SHP77 treated with DMSO at 0.1 percent for 48 hours (cell line): ENCODE measurements at places on chromosomes 12 and 14.

DNA sequence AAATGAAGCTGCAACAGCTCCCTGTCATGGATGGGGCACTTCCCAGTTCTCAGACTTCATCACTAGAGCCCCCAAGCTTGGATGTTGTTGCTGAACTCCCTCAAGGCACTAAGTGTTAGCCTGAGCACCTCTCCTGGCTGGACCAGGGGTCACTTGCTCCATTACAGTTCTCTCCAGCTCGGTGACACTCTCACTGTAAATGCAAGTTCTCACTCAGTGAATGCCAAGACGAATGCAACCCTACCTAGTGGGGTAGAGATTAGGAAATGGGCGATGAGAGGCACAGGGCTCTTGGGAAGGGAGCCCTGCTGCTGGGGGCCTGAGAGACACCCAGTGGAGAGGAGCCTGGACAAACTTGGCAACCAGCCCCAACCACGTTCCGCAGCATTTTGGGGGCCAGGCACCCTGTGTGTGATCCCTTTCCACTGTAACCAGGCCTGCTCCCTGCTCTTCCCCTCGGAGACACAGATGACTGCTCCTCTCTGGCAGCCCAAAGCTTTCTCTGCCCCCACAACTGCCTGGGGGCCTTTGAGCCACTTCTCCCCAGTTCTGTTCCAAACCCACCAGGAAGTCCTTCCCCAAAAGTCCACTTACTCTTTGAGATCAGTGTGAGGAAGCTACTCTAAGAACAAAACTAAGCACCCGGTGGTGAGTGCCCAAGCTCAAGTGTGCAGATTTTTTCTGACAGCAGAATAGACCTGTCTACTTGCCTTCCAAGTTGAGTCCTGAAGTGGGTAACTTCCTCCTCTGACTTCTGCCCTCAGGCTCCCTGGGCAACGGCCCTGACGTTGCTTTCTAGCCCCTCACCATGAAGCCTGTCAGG is 8.0 kb upstream of the SELPLG start:
- DNase-seq = no peak

DNA sequence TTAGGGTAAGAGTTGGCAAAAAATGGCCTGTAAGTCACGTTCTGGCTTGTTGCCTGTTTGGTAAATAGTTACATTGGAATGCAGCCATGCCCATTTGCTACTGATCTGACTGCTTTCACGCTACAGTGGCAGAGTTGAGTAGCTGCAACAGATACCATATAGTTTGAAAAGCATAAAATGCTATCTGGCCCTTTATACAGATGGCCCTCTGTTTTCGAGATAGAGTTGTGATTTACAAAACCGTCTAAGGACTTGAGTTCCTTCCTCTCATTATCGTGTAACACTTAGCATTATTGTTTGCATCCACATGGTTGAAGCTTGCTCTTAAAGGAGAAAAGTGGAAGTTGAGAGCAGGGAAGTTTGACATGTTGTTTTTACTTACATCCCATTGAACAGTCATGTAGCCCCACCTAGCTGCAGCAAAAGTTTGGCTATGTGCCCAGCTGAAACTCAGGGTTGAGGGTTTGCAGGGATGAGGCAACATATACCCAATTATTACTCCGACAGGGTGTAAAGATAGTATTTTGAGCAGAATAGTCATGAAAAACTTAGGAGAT is 11.3 kb upstream of the SCFD1 start:
- DNase-seq = peak; percentile 88

GRCh38 chr14:39055786-39056474 is 47.1 kb downstream of the SEC23A start:
- no peak for DNase-seq

DNA sequence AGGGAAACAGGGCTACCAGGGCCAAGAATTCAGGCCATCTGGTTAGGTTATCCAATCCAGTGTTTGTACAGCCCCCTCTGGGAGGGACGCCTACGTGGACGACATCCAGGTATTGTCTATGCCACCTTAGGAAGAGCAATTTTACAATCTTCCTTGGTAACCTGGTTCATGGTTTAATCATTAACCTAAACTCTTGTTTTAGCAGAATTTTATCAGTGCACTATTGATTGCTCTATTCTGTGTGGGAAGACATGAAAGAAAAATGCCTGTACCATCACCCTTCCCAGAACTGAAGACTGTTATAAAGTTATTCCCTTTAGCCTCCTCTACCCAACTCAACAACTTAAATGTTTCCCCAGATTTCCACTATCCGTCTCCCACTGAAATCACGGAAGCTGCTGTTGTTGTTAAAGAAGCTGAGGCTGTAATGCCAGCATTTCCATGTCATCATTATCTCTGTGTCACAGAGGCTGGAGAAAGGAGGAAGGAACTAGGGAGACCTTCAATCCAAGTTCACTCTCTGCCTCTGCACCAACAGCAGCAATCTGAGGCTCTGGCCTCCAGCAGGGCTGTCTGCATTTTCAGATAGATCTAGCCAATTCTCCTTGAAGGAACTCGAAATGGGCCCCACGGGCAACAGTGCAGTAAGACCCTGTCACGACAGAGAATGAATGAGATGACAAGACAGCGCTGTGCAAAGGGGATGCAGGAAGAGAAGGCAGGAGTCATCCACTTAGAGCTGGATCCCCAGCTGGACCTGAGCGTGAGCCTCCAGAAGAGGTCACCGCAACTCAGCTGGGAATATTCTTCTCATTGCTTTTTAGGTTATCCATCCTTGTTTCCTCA is 183.4 kb upstream of the GZMB start:
- DNase-seq = no peak

- no peak for DNase-seq
Observed at GRCh38 chr12:65278576-65279368, at the start of gene MSRB3. Gene MSRB3 (plus strand): TSS chr12:65278683. CDS start chr12:65308580, 29,897 bp downstream.

DNA sequence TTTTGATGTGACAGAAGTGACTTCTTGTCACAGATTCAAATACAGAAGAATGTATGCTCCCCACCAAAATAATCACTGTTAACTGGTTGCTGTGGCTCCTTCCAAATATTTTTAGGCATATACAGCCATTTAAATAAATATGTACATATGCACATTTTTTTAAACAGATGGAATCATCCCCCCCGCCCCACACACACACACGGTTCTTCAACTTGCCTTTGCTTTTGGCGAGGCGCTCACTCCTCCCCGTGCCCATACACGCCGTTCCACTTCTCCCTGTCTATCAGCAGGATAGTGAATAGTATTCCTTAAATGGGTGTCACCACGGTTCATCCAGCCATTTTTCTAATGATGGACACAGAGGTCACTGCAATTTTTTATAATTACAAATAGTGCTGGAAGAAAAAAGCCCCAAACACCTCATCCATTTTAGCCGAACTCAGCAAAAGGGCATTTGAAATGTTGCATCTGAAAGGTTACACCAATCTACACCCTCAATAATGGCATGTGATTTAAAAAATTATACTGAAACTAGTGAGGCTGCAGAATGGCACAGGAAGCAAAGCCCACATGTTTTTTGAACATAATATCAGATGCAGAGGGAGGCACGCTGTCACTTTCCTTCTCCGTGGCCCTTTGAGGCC is 39.2 kb upstream of the MEG3 start:
- DNase-seq = no peak

GRCh38 chr12:56781726-56782125 is 18.6 kb downstream of the HSD17B6 start:
- no peak for DNase-seq

DNA sequence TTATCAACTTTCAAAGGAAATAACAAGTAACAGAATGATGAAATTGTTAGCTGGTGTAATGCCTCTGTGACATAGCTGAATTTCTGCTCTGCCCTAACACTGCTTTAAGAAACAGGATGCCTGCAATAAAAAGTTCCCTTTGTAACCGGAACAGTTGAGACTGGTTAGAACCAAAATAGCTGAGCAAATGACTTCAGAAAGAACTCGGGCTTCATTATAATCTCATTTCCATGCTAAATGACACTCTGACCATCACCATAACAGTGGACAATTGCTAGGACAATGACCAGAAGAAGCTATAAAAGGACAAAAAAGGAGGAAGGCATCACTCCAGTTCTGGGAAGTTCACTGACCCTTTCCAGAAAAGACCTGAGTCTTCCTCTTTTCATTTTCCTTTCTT is 23.5 kb upstream of the PYGL start:
- no peak for DNase-seq

GRCh38 chr12:132172619-132173018 is 28.4 kb downstream of the NOC4L start:
- DNase-seq = no peak

DNA sequence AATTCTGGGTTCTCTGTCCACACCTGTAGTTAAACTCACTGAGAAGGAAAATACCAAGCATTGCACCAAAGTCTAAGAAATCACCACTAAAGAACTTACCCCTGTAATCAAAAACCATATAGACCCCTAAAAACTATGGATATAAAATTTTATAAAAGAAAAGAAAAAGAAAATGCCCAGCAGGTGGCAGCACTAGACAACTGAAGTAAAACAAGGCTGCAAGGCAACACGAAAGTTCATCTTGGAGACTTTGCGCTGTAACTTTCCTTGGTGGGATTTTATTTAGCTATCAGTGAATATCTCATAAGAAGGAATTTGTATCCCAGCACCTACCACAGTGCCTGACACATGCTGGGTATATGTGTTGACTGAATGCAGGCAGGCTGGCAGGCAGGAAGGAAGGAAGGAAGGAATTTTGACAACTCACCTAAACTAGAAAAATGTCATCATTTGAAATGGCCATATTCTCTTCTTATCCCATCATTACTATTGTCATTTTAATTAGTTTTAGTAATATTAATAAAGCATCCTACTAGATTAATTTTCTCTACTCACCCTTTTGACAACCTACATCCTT is 68.2 kb upstream of the ETV6 start:
- DNase-seq = no peak

- DNase-seq = no peak
Observed at GRCh38 chr14:51516706-51517395, 134.9 kb upstream of the FRMD6 start.

- no peak for DNase-seq
Observed at GRCh38 chr12:53060721-53061276, 10.9 kb downstream of the TNS2 start.

DNA sequence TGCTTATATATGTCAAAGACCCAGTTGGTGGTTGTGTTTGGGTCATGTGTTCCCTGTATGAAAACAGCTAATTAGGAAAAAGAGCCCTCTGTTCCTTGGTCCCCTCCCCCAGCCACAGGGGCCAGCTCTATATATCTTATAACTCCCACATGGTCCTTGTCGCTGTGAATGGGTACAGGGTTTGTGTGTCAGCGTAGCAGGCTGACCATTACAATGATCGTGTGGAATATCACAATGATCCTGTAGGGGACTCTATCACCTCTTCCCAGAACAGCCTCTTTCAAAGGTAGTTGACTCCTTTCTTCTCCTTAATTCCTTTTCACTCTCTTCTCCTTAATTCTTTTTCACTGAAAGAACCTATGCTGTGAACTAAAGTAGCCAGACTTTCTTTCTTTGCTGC is 51.6 kb upstream of the RIC8B start:
- no peak for DNase-seq

DNA sequence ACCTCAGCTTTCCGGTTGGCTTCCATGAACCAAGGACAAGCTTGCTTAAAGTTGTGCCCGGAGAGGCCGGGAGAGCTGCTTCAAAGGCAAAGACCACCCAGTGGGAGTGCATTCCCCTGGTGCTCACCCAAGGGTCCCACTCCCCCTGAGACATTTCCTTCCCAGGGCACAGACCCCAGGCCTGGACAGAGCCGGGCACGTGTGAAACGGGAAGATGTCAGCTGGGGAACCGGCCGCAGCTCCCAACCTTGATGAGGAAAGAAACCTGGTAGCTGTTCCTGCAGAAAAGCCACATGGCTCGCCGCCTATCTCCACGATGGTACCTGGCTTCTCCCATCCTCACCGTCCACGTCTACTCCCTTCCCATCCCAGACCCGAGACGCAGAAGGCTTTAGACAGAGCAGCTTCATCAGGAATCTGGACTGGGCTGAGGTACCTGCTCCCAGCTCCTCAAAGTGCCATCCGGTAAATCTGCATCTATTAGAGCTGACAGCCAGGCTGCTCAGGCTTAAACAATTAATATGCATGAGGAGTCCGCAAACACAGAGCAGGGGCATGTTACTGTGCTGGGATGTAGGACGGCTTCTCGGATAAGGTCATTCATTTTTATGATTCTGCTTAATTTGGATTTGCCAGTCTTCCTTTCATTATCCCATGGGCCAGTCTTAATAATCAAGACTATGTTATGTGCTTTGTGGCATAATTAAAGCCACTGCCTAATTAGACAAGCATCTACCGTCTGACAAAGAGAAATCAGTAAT is 53.1 kb downstream of the GALNT9 start:
- DNase-seq = no peak

DNA sequence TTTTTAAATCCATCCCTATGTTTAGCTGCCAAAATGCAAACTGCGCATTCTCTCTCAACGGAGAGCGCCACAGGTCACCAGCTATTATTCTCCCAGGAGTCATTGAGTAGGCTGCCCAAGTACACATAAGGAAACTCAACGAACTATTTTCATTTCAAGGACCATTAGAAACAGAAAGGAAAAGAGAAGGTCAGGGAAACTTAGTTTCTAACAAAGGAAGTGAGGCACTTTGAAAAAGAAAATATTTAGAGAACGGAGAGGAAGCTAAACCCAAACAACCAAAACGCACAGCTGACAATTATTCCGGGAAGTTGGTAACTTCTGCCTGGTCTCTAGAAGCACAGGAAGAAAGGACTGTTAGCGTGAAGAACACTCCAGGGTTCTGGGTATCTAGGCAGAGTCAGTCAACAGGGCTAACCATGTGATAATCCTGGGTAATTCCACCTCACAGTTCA is 23.5 kb downstream of the GPHB5 start:
- DNase-seq = no peak

DNA sequence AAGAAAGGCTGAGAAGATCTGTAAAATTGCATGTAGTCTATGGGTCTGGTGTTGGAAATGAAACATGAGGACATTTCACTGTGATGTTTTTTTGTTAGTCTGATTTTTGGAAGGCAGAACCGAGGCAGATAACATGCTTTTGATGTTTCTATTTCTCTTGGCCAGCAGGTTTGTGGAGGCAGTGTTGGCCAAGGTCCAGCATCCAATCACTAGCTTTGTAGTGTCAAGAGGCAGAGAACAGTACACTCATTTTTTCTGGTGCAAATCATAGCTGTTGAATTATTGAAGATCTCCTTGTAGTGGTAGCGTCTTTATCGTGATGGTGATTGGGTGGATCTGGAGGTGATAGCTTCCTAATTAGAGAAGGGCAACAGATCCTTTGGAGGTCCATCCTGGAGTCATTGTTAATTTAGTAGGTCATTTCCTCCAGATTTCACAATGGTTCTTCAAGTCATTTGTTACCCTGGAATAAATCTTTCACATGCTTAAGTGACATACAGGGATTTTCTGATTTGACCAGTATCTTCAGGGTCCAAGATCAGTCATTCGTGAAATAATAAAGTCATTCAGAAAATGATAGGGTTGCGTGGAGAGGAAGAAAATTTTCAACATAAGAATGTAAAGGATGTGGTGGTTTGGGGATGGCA is 252.4 kb upstream of the CPNE8 start:
- DNase-seq = no peak

- DNase-seq = no peak
Observed at GRCh38 chr12:2553388-2554126, 241.2 kb upstream of the FKBP4 start.
